ENCODE measurements at places on chromosomes 3 and 15.

DNA sequence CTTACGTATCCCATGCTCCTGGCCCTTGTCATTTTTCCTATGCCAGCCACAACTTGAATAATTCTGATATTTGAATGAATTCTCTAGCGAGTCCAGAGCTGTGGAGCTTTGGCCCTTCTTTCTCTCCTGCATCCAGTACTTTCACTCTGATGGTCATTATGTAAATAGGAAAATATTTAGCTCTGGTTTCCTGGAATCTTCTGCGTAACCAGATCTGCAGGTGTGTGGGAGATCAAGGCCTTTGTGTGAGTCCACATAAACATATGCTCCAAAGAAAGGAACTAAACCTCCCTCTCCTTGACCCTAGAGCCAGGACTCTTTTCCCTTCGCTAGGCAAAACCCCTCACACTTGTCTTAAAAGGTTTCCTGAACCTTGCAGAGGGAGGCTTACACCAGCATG, 132.5 kb upstream of the THBS1 start:
- DNase-seq: no peak

DNA sequence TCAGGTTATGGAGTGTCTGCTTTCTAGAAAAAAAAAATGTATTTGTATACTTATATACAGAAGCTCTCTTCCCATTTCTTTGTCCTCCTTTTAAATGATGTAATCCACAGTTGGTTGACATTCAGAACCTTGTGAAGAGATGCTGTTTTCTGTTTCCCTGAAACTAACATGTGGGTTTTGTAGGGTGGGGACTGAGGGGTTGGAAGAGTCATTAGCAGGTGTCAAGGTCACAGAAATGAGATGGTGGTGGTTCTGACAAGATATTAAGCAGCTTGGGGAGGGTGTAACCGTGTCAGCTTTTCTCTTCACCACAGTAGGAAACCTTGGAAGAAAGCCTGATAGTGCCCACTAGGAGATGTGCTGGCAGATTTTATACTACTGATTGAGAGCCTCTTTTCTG, 2.4 kb downstream of the RASA2 start:
- DNase-seq: no peak

- DNase-seq: no peak
Measured at GRCh38 chr3:112667599-112667998, 26.7 kb upstream of the CCDC80 start.

- no peak for DNase-seq
Measured at GRCh38 chr15:75891895-75892294, 11.8 kb upstream of the FBXO22 start.

GRCh38 chr3:31804251-31805051, 176.6 kb downstream of the OSBPL10 start:
- DNase-seq: no peak
